Stimulated activated CD8-positive, alpha-beta memory T cell treated with anti-CD3 and anti-CD28 coated beads, Interleukin-2, amount 100 ng/mL, for 1 hour (primary cell): ENCODE measurements at places on chromosomes 11 and 22.

DNA sequence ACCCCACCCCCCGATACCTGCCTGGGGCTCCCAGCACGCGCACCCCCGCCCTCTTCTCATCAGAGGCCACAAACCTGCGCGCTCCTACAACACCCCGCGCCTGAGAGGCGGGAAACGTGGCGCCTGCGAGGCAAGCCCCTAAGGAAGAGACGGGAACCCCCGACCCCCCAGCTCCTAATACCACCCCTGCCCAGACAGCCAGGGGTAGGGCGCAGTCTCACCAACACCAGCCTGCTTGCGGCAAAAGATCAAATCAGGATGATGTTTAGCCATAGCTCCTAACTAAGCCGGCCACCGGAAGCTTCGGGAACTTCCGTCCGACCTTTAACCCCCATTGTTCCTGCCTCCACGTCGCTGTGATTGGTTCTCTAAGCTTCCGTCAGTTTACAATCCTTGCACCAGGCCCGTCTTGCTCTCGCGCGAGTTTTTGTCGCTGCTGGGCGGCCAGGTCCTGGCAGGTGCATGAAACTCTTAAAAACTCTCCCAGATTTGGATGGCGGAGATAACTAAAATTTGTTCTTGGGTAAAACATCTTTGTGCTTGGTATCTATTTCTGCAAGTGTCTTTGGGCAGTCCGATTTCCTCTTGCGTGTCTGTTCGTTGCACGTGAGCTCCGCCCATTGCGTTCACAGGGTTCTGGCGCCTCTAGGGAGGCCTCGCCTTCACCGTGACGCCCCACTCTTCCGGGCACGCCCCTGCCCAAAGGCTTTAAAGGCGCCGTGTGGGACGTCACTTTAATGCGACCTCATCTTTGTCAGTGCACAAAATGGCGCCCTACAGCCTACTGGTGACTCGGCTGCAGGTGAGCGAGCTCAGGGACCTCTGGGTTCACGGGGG, at the start of the genes ACO2 and PHF5A:
ACO2 (plus strand) TSS at position 737 of the 837 bp plus-strand sequence; CDS start at position 767, 30 bp downstream.
PHF5A (minus strand) TSS at position 312 of the 837 bp plus-strand sequence; CDS start at position 273, 39 bp downstream.
- DNase-seq = peak; percentile 98

DNA sequence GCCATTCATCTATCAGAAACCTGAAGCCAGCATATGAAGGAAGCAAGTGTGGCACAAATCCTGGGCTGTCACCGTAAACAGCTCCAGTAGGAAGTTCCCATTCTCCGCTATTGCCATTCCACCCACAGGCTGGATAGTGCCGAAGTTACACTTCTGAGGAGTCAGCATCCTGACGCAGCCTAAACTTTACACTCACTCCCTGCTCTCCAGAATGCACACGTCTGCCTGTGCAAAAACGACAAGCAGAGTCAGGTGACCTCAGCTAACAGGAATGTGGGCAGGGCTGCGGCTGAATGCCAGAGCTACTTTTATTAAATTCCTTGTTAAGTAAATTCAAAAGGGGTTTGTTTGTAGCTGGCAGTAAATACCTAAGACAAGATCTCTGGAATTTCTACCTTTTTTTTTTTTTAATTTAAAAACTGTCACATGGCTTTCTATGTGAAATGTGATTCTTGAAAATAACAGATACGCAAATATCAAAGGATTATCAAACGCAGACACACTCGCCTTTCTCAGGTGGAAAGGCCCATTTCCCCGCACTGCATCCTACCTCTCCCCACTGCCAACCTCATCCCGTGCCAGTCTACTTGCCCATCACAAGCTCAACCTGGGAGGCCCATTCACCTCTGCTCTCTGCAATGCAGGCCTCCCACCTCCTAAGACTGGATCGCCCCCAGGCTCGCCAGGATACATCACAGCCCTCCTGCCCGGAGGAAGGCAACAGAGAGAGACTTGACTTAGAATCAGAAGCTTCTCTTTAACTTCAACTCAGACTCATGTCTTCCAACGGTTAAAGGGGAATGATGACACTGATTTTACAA, 33.5 kb downstream of the NFRKB start:
- no peak for DNase-seq

DNA sequence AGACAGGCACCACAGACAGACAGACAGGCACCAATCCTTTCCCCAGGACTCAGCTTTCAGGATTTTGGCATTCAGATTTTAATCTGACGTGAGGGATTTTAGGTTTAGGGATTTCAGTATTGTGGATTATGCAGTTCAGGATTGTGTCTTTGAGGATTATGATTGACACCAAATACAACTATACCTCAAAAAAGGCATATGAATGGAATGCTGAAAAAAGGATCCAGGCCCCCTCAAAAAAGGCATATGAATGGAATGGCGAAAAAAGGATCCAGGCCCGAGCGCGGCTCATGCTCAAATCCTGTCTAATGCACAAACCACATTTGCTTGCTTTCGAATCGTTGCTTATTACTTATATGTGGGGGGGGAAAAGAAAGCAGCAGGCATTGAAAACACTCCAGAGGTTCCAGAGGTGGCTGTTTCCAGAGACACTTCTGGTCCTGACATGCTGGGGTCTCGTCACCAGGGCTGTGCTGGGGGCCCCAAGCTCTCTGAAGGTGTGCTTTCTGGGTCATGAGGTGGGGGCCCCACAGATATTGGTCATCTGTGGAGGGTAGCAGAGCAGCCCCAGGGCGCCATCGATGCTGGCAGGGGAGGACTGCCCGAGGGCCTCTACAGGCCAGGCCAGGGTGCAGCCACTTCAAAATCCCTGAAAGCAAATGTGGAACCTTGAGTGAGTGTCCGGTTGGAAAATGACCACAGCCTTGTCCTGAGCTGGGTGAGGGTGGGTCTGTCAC, 16.8 kb upstream of the OSBPL5 start:
- no peak for DNase-seq

DNA sequence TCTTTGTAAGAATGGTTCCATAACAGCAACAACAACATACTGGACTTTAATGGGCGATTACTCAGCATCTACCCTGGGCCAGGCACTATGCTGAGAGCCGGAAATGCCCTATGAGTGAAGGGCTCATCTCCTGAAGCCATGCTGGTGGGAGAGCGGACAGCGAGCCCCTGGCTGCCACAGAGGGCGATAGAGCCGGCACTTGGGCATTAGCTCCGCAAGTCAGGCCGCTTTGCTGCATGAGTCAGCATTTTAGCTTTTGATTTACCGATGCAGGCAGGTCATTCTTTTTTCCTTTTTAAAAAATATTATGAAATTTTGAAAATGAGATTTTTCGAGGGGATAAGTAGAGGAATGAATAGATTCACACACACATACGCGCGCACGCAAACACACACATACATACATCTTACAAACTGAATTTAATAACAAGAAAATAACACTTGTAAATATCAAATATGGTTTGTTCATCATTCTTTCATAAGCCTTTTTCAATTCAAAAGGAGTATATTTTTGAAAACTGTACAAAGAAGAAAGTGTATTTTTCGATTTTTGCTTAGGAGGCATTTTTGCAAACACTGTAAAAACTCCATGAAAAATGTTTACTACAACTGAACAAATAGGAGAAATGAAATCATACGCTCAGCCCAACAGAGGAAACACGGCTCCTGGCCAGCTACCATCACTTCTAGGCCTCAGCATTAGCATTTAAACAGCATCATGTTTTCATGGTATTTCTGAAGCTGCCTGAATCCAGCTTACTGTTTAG, 667.3 kb downstream of the OPCML start:
- no peak for DNase-seq

GRCh38 chr11:62883673-62884072, 3.0 kb downstream of the SLC3A2 start:
- DNase-seq = no peak

DNA sequence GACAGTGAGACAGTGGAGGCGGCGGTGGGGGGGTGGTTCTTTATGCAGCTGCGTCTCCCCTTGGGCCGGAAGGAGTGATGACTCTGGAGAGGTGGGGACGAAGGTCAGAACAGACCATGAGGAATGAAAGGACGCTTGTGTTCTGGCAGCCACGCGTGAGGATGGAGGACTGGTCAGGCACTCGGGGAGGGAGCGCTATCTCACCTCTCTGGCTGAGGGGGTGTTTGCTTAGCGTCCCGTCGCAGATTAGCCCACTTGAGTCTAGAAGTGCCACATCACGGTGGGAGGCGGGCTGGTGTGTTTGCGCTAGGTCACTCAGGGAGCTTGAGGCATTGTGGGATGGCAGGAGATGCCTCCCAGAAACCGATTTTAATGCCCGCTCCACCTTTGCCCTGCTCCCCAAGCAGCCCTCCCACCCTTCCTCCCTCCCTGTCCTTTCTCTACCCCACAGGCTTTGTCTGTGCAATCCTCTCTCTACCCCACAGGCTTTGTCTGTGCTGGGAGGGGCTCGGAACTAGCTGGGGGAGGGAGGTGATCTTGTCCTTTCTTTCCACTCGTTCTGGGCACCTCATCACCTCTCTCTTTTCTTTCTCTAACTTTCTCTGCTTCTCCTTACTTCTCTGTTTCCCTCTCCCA, 97.8 kb downstream of the PKNOX2 start:
- DNase-seq = no peak

DNA sequence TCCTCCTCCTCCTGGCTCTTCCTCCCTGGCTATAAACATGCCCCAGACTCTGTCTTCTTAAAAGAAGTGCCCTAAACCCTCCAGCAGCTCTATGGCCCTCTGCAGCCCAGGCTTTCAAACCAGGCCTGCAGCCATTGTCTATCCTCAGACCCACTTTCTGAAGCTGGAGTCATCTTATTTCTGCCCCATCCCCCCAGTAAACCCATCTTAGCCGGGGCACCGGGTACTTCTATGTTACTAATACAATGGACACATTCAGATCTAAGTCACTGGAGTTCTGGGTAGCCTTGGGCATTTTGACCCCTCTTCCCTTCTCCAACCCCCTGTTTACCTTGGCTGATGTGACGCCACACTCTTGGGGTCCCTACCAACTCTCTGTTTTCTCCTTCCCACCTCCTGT, 29.7 kb upstream of the CACNG2 start:
- no peak for DNase-seq

- no peak for DNase-seq
Observed at GRCh38 chr11:94077552-94078293, 50.9 kb upstream of the PANX1 start.

DNA sequence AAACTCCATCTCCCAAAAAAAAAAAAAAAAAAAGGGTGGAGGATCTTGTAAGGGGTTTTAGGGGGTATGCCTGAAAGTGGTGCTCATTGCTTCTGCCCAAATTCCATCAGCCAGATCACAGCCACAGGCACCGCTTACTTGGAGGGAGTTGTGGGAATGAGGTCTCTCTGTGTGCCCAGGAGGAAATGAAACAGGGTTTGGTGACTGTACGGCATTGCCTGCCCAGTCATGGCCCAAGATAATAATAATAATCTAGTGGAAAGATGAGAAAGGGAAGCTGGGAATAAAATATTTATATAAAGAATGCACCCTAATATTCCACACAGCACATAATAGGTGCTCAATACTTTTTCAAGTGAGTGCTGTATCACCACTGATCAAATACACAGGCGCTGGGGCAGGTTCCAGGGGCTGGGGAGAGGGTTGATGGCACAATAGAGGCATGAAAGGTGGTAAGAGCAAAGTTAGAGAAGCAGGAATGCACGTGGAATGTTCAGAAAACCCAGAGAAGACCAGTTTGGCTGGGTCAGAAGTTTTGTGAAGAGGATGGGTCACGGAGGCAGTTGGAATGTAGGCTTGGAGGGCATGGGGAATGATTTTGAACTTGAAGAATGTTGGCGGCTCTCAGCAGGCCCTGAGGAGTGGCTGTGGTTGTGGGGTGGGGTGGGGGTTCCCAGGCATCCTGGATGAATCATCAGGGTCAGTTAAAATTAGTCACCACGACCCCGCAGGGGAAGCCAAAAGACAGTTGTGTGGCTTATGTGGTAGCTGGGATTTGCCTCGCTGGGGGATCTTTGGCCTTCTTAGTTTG, 12.5 kb upstream of the MB start:
- DNase-seq = peak; percentile 21

GRCh38 chr22:40626851-40627250, 9.7 kb downstream of the MRTFA start:
- DNase-seq = no peak

GRCh38 chr22:17638182-17638431, 450 bp upstream of the BCL2L13 start:
- DNase-seq = no peak

DNA sequence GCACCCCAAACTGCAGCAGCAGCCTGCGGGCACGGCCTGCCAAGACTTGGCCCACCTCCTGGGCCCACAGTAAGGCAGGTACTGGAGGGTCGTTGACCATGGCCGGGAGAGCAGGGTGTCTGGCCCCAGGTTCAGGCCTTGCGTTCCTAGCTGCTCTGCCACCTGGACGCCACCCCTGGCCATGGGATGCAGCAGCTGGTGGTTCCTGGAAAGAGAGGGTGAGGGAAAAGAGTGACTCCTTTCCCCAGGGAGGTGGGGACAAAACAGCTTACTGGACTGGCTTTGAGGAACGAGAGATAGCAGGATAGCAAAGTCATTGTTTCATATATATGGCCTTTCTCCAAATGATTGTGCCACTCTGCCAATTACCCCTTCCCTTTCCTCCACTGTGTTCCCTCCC, 1.8 kb downstream of the BSCL2 start:
- no peak for DNase-seq

DNA sequence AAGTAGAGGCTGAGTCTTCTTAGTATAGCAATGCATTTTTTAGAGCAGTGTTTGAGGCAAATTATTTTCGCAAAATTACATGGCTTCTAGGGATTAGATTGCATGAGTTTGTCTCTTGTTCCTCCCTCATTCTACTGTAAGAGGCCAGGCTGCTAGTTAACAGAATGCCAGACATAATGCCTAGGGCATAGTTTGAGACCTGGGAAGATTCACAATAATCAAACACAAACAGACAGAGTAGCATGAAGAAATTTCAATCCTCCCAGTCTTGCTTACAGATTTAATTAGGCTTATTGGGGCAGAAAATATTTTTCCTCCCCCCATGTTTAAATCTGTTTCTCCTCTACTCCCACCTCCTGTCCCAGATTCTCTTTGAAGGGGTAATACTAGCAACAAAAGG, 48.3 kb downstream of the ARHGEF12 start:
- DNase-seq = no peak

DNA sequence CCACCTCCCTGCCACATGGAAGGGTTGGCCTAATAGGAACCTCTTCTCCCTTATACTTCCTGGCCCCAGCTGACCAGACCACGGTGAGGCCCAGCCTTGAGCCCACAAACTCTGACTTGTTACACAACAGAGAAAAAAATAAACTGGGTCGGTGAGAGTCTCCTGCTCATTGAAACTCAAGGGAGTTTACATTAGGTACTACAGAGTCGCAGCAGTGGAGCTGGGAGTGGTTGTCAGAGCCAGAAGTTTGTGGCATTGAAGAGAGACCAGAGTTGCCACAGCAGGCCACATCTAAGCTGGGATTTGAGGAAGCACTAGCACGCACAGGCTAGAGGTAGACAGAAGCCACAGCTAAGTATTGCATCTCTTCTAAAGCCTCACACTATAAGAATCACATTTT, 296.2 kb downstream of the DDX10 start:
- DNase-seq = no peak

GRCh38 chr22:38824585-38824984, 19.2 kb downstream of the NPTXR start:
- DNase-seq = no peak

GRCh38 chr11:100269516-100269915, 417.6 kb upstream of the ARHGAP42 start:
- no peak for DNase-seq
